ENCODE measurements at places on chromosomes 1 and 21. TPM values are rescaled to one million over a fixed set of nuclear protein-coding genes. Genes with fewer than 3 reads are reported as not detected.
A peak's percentile ranks its signal among the peaks of the same experiment; 100 is the strongest.

DNA sequence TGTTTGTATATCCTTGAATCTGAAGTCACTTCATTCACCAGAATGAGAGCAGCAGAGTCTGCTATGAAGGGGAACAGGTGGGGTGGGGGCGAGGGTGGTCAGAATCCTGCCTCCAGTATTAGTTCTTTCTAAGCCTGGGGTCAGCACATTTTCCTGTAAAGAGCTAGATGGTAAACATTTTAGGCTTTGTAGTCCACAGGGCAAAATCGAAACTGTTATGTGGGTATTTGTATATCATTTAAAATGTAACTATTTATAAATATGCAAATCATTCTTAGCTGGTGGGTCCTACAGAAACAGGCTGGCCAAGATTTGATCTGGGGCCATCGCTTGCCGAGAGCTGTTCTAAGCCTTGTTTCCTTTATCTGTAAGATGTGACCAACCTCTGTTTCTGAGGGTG is 96.0 kb downstream of the IGSF21 start:
- DNase-seq = no peak

DNA sequence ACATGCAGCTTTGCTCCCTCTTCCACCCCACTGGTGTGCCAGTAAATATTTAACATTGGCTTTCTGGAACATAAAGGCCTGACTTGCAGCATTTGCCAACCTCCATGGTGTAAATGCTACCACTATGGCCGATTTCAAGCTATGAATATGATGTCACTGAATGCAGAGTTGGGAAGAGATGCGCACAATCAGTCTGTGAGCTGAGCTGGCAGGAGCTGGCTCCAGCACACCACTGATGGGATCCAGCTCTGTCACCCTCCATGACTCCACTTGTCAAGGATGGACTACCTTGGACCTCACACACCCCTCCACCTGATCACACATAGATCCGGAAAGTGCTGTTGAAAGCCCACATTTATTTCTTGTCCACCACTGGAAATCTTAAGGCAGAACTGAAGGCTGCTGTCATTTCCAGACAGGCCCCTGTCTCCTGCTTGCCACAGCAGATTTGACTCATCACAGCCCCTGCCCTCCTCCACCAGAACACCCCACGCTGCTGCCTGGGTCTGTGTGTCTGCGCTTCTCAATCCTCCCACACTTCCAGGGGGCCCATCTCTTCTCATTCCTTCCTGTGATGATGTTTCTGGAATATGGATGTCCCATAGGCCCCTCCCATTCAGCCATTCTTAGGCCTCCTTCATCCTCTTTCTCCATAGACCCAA is 82.2 kb upstream of the BCAR3 start:
- DNase-seq = no peak

DNA sequence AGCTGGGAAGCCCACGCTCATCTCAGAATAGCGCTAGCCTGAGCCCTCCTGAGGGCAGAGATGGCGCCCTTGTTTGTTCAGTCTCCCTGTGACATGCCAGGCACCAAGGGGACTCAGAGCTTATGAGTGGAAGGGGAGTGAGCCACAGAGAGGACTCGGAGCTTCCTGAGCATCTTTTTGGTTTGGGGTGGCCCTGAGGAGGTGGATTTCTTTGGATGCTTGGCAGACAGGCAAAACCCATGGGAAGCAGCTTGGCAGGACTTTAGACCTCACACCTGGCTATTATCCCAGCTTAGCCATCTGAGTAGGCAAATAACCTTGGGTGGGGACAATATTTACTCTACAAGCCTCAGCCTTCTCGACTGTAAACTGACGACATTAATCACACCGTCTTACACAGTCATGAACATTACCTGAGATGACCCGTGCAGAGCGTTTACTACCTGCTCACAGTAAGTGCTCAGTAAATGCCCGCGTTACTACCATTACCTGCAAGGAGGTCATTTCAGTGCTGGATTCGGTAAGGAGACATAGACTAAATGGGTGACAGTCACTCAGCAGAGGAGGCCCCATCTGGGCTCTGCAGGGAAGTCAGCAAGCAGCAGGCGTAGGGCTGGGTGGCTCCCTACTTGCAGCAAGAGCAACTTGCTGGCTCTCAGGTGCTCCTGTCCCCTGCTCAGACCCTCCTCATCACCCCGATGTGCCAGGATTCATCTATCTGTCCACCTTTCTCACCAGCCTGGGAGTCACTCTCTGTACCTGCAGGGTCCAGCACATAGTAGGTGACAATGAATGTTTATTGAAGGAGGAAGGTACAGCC is 54.9 kb downstream of the KLHDC7A start:
- DNase-seq = no peak

GRCh38 chr1:7646981-7647901 is 123.9 kb upstream of the VAMP3 start:
- DNase-seq = peak; percentile 76

DNA sequence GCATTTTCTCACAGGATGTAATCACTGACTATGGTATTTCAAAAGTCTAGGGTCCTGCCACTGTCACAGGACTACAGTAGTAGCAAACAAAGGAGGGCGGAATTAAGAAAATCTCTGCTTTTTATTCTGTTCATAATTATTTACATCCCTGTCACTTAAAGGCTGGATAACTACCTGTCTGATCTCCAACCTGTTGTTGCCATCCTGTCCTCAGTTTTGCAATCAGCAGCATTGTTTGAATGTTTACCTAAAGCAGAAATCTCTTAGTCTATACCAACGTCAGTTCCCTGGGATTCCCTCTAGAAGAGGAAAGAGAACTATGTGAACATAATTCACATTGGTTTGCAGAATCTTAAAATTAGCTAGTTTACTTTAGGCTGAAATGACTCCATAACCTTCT is 218.5 kb downstream of the PBX1 start:
- DNase-seq = no peak

The PYCR2 gene
- 58.0 TPM for total RNA-seq

DNA sequence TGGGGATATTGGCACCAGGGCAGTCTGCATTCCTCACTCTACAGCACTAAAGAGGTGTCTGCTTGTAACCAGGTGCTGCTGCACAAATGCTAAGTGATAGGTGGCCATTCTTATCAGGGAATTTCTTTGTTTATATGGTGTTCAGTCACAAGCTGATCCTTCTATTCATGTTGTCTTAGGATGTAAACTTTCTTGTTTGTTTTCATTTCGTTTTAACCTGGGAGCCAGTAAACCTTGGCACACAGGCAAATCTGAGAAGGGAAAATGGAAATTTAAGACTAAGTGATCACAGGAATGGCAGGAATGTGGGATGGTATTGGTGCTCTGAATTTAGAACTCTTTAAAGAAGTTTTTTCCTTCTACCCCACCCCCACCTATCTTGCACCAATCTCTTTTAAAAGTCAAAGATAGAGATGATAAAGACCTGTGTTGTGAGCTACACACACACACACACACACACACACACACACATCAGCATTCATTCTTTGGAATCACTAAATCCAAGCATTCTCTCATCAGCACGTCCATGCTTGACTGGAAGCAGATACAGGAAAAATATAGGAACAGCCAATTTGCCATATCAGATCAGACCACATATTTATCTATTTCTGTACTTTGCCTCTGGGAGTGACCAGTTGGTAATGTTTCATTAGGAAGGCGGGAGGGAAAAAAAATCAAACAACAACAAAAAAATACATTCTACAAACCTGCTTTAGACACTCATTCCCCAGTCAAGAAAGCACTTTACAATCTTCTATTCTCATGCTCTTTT is 451.4 kb upstream of the ADGRL2 start:
- no peak for DNase-seq

GRCh38 chr1:7334475-7335035 is 436.5 kb upstream of the VAMP3 start:
- DNase-seq = no peak

Measured in left cardiac atrium (tissue), 4 donors.